ENCODE measurements at places on chromosomes 1 and 21.

GRCh38 chr1:11839727-11840705 lies 7.6 kb downstream of the NPPA start:
- no peak for DNase-seq

GRCh38 chr21:42515708-42516502 lies 2.3 kb downstream of the SLC37A1 start:
- DNase-seq, result no peak

DNA sequence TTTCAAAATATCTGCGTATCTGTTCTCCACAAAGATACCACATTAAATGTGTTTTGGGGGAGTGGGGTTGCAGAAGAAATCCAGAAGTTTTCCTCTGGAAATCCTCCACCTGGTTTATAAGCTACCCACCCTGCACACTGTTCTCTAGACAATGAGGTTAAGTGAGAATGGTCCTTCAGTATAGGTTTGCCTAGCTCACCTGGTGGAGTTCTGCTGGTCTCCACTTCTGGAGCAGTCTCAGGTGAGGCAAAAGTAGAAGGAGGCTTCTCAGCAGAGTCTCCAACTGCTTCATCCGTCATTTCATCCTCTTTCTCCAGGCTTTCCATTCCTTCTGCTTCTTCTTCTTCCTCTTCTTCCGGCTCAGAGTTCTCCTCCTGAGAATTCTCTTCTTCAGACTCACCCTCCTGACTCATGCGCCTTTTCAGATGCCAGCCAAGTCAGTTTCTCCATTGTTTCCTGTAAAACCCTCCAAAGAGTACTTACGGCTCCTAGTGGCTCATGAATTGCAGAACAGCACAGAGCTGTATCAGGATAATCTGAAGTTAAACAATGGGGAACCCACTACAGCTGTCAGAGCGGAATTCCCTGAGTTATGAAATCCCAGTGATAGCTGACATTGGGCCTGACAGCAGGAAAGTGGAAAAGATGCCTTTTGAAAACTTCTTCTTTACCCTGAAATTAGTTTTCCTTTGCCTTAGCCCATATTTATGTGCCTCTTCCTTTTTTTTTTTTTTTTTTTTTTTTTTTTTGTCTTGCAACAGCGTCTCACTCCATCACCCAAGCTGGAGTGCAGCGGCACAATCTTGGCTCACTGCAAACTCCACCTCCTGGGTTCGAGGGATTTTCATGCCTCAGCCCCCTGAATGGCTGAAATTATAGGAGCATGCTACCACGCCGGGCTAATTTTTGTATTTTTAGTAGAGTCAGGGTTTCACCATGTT lies 38.5 kb downstream of the MSTO1 start:
- DNase-seq, result peak; percentile 71

GRCh38 chr1:212414328-212415106 lies at the start of gene PACC1:
Gene PACC1 (minus strand): TSS chr1:212414886. CDS start chr1:212414757, 129 bp downstream.
- peak; percentile 41 for DNase-seq

DNA sequence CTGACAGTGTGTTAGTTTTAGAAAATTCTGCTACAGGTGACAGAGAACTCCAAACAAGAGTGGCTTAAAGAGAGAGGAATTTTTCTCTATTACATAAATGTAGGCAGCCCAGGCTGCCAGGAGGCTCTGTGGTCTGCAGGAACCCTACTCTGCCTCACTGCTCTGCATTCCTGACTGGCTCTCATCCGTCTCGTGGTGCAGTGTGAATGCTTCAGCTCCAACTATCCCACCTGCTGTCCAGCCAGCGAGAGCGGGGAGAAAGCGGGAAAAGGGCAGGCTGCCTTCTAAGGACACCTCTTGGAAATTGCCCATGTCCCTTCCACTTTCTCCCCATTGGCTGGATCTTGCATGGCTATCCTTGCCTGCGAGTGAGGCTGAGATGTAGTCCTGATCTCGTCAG lies 131.3 kb downstream of the PEX14 start:
- no peak for DNase-seq

GRCh38 chr1:87231703-87232367 lies 96.8 kb upstream of the LMO4 start:
- no peak for DNase-seq

All from GM04504 (cell line).